ENCODE measurements at places on chromosomes 2 and 18.

DNA sequence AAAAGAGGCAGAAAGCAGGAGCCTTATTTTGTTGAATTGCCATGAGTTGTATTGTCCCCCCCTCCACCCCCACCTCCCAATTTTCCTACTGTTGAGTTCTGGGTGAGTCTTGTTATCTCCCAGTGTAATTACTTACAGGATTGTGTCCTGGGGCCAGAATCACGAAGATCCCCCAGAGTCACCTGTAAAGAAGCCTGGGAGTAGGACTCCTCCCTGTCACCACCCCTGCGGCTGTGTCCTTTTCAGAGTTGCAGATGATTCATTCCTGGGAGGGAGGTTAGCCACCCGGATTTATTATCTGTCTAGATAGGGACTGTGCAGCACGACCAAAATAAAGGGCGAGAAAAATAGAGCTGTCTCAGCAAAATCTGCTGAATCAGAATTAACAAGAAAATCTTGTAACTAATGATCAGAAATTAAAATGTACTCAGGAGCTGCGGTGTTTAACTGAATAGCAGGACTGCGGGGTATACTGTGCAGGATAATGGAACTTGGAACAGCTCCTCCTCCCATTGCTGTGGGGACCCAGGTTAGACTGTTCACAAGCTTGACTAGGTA, 81.7 kb upstream of the CAPN13 start:
- no peak for DNase-seq

GRCh38 chr18:8423051-8423557, 186.1 kb upstream of the RAB12 start:
- no peak for DNase-seq

DNA sequence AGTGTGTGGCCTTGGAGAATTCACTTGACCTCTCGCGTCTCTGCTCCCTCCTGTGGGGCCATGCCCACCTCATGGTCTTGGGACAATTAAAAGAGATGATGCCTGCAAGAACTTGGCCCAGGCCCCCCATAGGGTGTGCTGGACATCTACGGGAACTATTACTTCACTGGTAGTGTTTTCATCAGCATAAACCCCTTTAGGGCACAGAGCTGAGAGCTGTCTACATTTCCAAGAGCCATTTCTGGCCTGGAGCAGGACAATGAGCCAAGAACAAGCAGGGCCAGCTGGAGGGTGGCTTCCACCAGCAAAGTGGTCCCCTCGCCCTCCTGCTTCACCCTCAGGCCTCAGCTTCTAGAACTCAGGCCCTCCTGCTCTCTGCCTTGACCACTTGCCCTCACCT, 232.3 kb downstream of the ZBTB7C start:
- no peak for DNase-seq

DNA sequence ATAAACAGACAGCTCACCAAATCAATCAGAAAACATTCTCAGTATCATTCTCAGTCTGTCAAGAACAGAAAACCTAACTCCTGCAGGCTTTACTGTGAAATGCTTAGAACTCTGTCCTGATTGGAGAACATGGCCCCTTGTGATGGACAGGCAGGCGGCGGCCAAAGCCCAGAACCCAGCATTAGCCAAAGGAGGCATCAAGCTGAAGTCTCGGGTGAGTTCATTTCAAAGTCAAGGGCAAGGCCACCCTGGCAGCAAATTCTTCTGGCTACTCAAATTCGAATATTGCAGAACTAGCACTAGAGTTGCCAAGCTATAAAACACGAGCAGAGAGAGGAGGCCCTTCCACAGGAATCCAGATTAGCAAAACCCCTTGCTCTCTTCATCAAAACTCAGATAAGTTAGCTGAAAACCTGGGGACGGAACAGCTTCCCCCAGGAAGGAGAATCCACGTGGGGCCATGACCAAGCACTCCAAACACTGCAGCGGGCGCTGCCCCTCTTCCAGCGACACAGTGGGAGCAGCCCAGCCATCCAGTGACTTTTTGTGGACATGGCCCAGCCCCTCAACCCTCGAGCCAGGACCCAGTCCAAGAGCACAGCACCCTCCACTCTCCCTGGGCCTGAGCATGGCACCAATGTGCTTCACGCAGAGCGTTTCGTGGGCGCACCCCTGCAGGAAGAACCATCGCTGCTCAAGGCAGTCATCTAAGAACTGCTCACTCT, 98.6 kb downstream of the HDAC4 start:
- no peak for DNase-seq

DNA sequence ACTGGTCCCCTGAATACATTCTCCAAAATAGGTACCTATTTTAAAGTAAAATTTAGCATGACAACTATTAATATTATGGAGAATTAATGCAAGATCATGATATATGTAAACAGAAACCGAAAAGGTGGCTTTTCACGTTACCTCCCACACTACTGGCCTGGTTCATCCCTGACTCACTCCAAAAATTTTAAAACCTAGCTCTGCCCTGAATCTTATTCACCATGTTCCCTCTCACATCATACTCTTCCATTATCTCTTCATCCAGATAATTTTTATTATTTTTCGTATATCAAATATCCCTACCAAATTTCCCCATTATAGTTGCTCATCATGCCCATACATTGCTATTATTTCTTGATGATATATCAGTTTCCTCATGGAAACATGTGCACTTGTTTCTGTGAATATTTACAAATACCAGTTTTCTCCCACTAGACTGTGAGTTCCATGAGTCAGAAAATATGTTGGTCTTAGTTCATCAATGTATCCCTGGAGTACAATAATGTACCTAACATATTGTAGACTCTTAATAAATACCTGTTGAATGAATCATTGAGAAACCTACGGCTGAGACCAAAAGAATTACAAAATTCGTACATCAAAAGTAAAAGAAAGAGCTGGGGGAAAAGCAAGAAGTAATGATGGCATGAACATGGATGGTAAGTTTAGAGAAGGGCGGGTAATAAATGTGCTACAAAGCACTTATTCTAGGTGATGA, 360.1 kb upstream of the CHAC2 start:
- no peak for DNase-seq

DNA sequence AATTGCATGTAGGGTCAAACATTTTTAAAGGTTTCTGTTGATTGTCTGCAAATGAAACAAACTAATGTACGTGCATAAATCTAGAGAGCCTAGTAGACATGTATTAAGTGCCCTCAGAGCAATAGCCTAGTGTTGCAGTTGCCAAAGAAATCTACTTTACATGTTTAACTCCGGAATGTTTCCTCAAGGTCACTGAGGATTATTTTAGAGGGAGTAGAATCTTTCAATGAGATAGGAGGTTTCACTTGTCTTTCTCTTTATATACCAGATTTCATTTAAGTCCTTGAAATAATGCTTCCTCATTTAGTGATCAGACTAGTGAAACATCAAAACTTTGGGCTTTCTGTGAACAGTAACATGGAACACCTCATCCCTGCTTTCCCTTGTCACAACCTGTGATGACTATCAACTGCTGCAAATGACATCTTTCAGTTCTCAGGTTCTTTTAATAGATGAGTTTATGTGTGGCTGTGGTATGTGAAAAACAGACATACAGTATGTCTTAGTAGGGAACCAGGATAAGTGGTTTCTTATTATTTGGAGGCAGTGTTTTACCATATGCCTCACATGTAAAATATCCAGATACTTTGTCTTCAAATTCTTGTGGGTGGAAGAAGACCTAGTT, 5.5 kb downstream of the UBE2E3 start:
- DNase-seq = no peak

- DNase-seq = no peak
These were observed 57.8 kb upstream of the FAM237A start for GRCh38 chr2:206584323-206585116.

- DNase-seq = no peak
These were observed 41.7 kb downstream of the MYOM1 start for GRCh38 chr18:3177902-3178687.

DNA sequence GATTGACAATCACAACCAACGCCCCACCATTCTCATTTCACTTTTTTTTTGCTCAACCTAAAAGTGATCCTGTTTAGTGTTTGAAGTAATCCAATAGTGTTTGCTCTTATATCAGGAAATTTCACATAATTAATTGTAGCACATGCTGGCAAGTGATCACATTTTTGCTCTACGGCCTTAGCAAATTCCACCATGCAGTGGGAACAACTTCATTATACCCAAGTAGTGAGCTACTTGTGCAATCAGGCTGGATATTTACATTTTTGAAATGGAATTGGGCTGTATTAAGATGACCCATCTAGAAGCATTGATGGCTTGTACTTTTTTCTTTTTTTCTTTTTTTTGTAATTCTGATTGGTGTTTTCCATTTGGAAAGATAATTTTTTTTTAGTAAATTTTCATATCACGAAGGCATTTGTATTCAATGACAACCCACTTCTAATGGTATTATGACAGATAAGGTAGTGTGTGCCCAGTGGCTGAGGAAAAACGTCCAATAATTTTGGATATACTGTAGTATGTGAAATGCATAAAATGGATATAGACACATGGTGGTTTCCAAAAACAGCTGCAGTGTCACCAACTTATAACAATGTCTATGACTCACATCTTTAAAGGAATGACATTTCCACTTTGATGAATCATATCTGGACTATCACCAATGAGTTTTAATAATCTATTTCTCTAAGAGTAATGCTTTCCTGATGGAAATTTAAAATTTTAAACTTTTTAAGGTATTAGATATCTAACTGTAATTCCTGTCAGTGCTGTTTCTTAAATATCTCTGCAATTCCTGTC, 130.6 kb downstream of the COL6A3 start:
- DNase-seq = no peak

Data from stimulated activated CD4-positive, alpha-beta T cell treated with anti-CD3 and anti-CD28 coated beads, Interleukin-1b, Interleukin-23, amount 100 ng/mL, for 24 hours (primary cell).